ENCODE measurements at places on chromosomes 11 and 22.

- no peak for DNase-seq
These were observed 500.4 kb downstream of the MIAT start for GRCh38 chr22:27157666-27158370.

GRCh38 chr11:17821648-17822400 lies 87.2 kb downstream of the KCNC1 start:
- peak; percentile 74 for DNase-seq

DNA sequence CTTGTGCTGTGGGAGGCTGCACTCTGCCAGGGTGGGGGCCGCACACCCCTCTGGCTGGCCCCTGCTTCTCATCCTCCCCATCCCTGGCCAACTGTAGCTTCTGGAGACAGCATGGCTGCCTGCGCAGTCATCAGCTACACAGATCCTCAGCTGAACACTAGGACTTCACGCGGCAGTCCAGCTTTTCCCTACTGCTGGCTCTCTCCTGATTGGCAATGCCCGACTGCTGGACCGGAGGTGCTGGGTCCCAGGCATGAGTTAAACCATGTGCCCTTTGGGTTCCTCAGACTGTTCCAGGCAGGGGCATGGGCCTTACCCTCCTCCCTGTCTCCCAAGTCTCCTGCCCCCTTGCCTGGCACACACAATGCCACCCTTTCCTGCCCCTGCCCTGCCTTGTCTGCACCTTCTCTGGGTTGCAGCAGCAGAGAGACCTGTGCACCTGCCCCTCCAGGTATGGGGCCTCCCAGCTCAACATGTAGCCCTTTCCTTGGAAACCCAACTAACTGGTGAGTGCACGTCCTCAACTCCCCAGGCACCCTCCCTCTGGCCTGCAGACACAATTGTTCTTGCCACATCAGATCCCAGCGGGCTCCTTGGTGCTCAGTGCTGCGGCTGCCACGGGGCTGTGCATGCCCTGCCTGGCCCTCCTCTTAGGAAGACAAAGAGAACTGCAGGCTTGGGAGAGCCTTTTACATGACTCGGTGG lies 1039.2 kb downstream of the TBC1D22A start:
- no peak for DNase-seq

DNA sequence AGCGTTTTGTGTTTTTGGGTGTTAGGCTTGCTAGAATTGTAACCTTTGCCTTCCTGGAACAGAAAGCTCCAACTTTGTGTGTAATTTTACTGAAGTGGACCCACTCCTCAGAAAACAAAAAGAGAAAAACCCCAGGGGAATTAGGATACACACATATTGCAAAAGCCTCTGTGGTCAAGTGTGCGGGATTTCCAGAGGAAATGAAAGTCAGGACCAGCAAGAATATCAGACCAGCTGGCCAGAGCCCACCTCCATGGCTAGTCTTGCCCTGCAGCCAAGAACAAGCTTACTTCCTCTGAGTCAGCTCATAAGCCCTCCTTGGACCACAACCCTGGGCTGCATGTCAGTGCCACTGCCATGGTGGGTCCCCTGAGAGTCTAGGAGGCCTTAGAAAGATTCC lies 37.0 kb upstream of the FTH1 start:
- DNase-seq = peak; percentile 3

- DNase-seq = peak; percentile 72
These were observed 57.2 kb downstream of the NAV2 start for GRCh38 chr11:19769820-19770219.
